Stimulated activated CD8-positive, alpha-beta memory T cell treated with anti-CD3 and anti-CD28 coated beads, Interleukin-7, amount 100 ng/mL, for 48 hours (primary cell): ENCODE measurements at places on chromosomes 5 and 9.
A peak's percentile ranks its signal among the peaks of the same experiment; 100 is the strongest.

GRCh38 chr9:133472277-133472645 lies 6.6 kb downstream of the SLC2A6 start:
- DNase-seq: no peak

DNA sequence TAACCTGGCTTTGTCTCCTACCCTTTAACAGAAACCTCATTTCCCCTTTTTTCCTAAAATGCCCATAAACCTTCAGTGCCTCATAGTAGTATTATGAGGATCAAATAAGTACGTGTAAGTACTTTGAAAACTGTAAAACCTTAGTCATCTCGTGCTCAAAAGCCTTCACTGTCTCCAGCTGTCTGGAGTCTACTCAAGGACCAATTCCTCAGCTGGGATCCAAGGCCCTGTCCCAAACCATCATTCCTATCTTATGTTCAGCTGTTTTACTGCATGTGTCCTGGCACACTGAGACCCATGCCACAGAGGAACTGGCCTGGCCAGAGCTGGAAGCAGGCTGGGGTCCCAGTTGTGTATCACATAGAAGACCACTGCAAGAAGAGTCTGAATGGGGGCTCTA lies 15.9 kb downstream of the ADAMTSL1 start:
- no peak for DNase-seq

DNA sequence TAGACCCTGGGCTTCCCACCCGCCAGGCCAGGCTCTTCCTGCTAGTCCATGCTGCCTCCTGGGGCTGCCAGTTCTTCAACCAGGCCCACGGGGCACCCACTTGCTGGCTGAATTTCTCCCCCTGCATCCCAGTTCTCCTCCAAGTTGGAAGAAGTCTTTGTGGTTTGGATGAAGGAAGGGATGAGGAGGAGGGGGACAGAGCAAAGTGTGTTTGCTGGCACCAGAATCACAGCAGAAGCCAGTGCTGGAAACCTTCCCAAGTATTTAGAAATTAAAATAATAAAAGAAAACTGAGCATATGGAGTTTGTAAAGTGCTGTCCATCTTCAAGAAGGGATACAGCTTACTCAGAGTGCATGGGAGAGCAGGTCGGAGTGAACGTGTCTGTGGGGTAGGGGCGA lies 19.4 kb upstream of the UNC5A start:
- no peak for DNase-seq

GRCh38 chr9:80994892-80995291 lies 694.5 kb downstream of the TLE1 start:
- no peak for DNase-seq

DNA sequence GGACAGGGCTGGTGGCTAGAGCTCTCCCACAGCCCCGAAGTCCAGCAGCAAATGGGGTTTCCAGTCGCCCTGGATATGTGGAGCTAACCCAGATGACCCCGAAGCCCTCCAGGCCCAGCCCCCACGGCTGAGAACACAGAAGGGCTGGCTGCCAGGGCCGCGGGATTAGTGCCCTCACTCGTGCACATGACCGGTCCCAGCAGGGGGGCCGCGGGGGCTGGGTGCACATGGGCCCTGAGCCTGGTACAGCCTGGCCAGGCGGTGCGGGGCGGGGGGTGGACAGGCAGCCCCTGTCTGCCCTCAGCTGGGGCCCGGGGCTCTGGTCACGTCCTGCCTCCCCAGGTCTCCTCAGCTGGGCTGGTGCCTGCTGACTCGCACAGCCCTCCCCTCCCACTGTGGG lies 5.9 kb downstream of the SSNA1 start:
- DNase-seq: no peak

- peak; percentile 8 for DNase-seq
These were observed 6.1 kb downstream of the PRRX2 start for GRCh38 chr9:129671519-129671918.

DNA sequence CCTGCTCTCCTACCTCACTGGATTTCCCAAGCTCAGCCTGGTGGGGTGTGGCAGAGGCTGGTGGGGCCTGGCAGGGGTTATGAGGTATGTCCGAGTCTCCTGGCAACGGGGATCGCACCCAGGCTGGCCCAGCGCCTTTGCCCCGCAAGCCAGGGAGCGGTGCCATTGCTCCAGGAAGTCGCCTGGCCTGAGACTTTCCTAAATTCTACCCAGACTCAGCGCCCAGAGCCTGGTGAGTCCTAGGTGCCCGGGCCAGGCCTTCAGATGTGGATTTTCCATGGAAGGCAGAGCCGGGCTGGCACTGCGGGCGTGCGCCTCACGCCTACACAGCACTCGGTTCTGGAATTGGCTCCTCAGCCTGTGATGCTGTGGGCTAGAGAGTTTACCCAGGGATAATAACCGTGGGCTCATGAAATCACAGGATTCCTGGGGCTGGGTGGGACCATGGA lies 155.4 kb upstream of the COL5A1 start:
- DNase-seq: no peak
